Amniotic epithelial cell (primary cell): ENCODE measurements at places on chromosomes 2 and 18.

GRCh38 chr2:189937691-189938090 is 124.8 kb downstream of the MSTN start:
- no peak for DNase-seq

DNA sequence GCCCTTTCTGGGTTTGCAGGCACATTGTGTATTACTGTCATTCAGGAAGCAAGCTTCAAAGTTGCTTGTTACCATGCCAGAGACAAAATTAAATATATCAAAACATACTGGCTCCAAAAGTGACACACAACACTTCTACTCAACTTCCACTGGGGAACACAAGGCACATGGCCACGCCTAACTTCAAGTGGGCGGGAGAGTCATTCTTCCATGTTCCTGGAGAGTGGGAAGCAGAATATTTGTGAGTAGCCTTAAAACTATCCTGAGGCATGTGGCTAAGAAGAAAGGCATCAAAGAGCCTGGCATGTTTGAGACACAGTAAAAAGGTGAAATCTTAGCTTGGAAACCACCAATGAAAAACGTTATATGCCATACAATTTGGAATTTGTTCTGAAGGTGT is 90.5 kb upstream of the TACR1 start:
- DNase-seq = no peak

GRCh38 chr2:219369447-219369861 is 18.3 kb downstream of the DNPEP start:
- peak; percentile 82 for DNase-seq

GRCh38 chr2:5195636-5196035 is 496.5 kb upstream of the SOX11 start:
- DNase-seq = no peak

GRCh38 chr2:129766374-129766993 is 213.0 kb upstream of the RAB6C start:
- DNase-seq = no peak

- no peak for DNase-seq
Observed at GRCh38 chr2:239061824-239062570, 214.1 kb downstream of the TWIST2 start.

DNA sequence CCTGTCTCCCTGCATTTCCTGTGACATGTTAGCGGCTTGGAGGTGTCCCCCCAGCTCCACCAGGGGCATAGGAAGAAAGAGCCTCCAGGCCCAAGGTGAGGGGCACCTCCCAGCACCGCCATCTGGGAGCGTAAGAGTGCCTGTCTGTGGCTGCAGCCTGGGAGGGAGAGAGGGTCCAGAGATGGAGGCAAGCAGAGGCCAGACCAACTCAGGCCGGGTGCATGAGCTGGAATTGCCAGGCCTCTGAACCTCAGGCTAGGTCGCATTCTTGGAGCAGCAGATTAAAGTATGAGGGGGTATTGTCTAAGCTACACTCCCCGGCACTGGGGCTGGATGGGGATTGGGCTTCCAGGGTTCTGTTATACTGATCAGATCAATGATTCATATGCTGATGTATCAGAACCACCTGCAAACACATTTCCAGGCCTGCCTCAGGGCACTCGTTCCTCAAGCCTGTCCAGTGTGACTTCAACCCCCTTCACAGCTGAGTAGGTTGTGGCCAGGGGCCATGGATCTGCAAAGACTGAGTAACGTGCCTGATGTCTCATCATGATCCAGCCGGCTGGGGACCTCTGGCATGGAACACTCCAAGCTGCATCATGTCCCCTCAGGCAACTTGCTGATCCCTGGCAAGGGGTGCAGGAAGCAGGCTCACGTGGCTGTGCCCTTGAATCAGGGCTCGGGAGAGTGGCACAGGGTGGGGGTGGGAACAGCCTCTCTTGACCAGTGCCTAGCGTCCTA is 73.2 kb downstream of the HS1BP3 start:
- no peak for DNase-seq

DNA sequence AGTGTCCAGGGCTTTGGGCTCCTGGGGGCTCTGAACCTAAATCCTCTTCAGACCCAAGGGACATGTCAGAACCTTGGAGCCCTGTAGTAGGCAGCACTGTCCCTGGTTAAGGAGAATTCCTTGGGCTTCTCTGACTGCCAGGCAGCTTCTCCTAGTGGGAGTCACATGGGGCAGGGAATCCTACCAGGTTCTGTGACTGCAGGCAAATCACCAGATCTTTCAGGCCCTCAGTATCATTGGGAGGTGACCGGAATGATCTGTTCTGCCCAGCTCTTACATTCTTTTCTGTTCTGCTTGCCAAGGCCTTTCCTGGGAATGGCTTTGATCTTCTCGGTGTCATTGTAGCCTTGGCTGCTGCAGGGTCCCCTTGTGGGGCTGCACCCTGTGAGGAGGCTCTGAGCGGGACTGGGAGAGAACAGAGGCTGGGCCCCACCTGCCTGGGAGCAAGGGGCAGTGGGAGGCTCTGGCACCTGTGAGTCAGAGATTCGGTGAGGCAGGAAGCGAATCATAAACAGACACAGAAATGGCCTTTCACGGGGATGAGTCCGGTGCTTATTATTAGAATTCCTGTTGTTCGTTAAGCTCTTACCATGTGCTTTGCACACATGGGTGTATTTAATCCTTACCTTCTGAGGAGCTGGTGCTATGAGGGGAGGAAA is 14.1 kb downstream of the CEP68 start:
- peak; percentile 48 for DNase-seq
